CD4-positive, alpha-beta memory T cell (primary cell): ENCODE measurements at places on chromosomes 12 and 14.

DNA sequence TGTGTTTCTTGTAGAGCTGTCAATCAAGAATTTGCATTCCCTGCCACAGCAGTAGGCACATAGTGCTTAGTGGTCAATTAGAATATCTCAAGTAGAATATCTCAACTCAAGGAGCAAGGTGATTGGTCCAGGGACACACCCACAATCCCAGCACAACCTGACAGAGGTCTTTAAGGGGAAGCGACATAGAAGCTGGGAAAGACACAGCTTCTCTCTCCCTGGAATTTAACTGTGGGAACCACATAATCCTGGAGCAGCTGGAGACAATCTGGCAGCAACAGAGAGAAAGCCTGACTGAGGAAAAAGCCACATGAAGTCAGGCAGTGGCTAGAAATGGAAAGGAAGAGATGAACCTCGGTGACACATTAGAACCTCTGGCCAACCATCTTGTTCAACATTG is 85.7 kb upstream of the LMO3 start:
- no peak for DNase-seq

- peak; percentile 64 for DNase-seq
Observed at GRCh38 chr12:56151672-56152131, 685 bp upstream of the MYL6B start.

GRCh38 chr14:23299986-23300686 is 2.5 kb downstream of the PPP1R3E start:
- DNase-seq = no peak

DNA sequence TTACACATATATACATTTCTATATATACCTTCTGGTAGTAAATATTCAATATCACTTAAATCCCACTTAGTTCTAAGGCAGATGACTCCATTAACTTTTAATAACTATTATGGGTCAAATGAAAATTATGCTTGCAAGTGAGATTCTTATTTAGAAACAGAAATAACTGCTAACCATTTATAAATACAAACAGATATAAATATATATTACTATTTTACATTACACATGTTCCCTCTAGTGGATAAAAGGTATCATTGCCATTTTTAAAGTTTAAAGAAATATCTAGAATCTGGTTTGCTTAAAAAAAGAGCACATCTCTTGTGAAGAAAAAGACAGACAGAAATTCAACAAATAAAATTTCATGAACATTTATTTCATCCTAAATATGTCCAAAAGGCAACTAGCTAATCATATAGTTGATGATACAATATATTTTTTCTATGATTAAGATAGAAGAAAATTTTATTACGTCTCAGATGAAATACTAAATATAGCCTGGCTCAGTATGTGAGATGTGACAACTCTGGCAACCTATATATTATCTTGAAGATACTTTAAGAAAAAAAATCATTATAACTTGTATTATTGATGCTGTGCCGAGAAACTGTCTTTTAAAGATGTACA is 11.7 kb upstream of the RAD51AP1 start:
- DNase-seq = peak; percentile 32

DNA sequence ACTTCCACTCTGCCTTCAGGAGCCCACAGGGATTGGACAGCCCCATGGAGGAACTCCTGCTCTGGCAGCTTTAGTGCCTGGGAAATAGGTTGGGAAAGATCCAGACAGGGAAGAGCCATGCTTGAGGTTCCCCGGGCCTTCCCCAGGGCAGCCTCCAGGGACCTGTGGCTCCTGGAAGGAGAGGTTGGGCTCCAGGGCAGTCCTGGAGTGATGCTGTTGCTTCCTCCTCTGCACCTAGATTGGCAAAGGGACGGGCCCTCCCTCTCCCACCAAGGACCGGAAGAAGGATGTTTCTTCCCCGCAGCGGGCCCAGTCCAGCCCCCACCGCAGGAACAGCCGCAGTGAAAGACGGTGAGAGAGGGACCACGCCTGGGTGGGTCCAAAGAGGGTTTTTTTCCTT is 16.5 kb downstream of the VASH1 start:
- no peak for DNase-seq

- peak; percentile 78 for DNase-seq
Observed at GRCh38 chr14:68779761-68780323, 13.0 kb downstream of the ZFP36L1 start.

DNA sequence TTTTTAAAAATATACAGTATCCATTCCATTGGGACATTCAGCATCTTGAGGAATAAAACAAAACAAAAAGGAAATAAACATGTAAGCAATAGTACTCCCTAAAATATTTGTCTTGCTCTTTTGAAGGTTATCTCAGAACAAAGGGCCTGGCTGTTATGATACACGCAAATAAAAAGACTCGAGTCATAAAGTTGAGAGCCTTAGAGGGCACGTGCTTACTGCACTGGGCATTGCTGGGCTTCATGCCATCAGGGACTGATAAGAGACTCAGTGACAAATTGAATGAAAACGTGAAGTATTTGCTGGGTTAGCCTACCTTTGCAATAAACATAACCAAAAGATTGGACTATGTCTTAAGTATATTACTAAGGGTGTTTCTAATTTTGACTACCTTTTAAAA is 118.9 kb downstream of the SLC35F4 start:
- DNase-seq = no peak

GRCh38 chr14:63241096-63241495 is 36.9 kb downstream of the RHOJ start:
- no peak for DNase-seq

DNA sequence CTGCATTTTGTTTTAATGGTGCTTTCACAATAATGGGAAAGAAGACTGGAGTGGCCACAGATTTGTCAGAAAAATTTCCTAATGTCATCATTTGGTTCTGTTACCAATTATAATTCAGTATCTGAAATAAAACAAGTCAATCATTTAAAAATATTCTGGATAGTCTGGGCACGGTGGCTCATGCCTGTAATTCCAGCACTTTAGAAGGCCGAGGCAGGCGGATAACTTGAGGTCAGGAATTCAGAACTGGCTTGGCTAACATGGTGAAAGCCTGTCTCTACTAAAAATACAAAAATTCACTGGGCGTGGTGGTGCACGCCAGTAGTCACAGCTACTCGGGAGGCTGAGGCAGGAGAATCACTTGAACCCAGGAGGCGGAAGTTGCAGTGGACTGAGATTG is 4.0 kb upstream of the LIMA1 start:
- DNase-seq = no peak

DNA sequence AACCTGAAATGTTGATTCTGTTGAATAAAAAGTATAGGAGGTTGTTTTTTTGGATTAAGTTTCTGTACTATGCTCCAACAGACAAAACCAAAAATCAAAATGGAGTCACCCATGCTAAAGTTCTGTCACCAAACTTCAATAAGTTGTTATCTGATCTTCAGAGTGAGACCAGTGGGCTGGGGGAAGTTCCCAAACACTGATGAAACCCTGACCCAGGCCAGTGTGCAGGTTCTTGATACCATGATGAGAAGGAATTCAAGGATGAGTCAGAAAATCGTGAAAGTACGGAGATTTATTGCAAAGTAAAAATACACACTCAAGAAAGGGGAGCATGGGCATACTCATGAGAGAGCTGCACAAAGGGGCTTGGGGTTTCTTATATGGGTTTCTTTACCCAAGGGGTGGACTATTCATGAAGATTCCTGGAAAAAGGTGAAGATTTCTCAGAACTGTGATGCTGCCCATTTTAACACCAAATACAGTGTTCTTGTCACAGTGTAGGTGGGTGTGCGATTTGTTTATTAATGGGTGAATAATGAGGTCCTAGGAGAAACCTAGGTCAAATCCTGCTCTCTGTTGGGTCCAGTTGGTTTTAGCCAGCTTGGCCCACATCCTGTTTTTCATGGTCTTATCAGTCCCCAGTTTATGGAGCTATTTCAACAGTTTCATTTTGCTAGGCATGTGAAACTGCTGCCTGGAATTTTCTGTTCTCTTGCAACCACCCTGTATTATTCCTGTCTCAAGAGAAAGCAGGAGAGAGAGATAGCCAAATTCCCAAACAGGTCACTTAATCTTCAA is 27.5 kb upstream of the DENND5B start:
- DNase-seq = no peak

DNA sequence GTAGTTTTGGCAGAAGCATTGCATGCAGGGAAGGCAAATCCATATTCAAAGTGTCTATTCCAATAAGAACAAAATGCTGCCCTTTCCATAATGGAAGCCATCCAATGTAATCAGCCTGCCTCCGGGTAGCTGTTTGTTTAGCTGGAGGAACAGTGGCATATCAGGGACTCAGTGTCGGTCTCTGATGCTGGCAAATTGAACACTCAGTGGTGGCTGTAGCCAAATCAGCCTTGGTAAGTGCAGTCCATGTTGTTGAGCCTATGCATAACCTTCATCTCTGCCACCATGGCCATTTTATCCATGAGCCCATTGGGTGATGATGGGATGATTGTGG is 147.8 kb upstream of the MAX start:
- DNase-seq = no peak
